ENCODE measurements at places on chromosomes 6 and 20.

DNA sequence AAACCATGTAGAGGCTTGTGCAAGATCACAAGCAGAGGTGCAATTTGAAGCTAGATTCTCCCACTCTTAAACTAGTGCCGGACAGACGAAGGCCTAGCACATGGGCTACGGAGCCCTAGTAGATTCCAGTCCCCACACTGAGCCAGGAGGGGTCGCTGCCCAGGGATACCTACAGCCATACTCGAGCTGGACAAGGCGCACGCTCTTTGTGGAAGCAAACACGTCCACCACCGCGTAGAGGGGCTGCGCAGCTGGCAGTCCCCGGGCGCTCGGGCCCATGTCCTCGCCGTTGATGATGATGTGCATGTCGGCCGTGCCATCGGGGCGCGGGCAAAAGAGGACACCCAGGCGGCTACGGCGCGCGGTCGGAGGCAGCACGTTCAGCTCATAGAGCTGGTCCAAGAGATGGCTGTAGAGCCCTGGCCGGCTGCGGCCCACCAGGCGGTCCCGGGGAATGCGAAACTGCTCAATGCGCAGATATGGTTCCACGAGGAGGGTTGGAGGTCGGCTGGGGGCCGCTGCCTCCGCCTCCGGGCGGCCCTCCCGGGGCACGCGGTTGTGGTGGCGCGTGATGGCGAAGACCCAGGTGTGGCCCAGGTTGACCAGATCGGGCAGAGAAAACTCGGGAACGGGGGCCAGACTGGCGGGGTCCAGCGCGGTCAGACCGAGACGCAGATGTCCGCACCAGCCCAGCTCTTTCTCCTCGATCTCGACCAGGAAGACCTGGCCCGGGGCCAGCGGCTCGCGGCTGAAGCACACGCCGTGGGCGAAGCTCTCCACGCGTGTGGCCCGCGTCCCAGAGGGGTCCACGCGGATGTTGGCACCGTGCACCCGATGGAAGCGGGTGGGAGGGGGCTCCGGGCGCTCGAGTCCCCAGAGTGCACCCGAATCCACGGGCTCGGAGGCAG, 677 bp downstream of the NEURL2 start:
- DNase-seq: peak; percentile 89

DNA sequence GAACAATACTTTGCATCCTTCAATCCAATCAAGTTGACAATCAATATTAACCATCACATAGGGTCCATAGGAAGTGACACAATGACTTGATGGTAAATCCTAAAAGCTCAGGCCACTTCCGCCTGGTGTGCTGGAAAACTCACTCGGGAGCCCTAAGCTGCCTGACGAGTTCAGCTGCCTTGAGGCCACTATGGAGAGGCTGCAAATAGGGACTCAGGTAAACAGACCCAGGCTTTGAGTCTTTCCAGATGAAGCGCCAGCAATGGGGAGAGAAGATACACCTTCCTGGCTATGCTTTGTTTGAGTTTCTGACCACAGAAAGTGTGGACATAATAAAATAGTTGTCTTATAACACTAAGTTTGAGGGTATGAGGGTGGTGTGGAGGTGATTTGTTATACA, 112.6 kb downstream of the GPR63 start:
- DNase-seq: no peak

- DNase-seq: peak; percentile 55
Measured at GRCh38 chr20:45450097-45450818, 19.3 kb upstream of the WFDC2 start.

- peak; percentile 44 for DNase-seq
Measured at GRCh38 chr6:34791164-34791700, 651 bp upstream of the BLTP3A start.

- DNase-seq: no peak
Measured at GRCh38 chr6:84685983-84686584, 78.3 kb downstream of the TBX18 start.

DNA sequence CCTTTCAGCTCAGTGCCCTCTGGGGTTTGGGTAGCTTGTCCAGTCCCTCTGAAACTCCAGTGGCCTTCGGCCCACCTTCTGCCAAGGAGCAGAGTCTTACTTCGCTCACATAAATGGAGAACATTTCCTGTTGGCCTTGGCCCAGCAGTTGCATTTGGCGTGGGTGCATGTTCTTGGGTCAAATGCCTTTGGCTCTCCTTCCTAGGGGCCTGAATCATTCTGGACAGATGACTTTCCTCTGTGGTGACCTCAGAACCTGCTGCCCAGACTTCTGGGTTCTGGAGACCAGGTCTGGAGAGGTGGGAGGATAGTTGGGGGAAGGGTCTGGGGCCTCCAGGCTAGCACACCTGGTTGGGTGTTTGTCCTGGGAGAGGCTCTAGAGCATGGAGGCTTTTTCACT, 29.3 kb downstream of the BCAS4 start:
- no peak for DNase-seq

DNA sequence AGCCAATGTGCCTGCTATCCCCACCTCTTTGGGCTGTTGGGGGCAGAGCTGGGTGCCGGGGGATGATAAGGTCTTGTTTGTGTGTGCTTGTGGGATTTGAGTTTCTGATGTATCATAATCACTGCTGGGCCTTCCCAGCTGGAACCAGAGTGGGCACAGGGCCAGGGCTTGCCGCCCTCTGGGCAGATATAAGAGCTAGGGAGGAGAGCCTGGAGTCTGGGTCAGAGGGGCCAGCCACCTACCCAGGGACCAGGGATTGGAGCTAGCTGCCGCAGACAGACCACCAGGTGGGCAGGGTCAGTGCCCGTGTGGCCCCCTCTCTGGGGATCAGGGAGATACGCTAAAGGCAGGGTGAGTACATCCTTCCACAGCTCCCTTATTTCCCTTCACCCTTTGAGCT, 3.1 kb upstream of the TLDC2 start:
- DNase-seq: no peak

- no peak for DNase-seq
Measured at GRCh38 chr6:49856282-49856681, 10.1 kb downstream of the CRISP1 start.

DNA sequence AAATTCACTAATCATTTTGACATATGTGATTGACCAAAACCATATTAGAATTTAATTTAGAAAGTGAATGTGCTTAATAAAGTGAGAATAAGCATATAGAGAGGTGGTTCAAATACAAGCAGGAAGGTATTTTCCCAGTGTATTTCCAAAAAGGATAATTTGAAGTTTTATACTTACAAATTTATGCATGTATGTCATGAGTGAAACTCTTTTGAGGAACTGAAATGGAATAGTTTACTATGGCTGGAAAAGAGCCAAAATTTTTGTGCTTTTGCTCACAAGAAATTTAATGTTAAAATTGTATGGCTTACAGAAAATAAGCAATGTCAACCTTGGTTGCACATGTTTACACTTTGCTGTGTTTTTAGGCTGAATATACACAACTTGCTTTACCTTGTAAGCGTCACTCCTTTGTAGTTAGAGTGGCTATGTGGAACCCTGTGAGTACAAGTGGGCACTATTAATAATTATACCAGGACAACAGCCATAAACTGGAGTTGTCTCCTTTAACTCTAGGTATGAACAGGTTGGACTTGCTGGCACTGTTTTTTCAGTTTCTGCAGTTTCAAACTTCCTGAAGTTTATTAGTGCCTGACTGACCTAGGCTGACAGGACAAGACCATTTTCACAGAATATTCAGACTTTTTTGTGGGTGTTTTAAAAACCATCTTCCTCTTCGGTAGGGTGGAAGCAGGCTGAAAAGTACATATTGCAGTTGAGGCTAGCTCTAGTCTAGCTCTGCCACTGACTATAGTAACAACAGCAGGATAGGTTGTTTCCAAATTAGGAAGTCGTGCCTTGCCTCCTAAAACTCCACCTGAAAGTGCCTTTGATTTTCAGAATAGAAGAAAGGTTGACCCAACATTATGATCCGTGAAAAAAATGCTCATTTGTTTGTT, 6.0 kb downstream of the AFDN start:
- no peak for DNase-seq

GRCh38 chr6:89371849-89372505, 19.5 kb upstream of the UBE2J1 start:
- DNase-seq: peak; percentile 44

GRCh38 chr6:37759221-37760144, 60.0 kb upstream of the ZFAND3 start:
- no peak for DNase-seq

- DNase-seq: no peak
Measured at GRCh38 chr6:108524528-108525248, 36.0 kb upstream of the FOXO3 start.

DNA sequence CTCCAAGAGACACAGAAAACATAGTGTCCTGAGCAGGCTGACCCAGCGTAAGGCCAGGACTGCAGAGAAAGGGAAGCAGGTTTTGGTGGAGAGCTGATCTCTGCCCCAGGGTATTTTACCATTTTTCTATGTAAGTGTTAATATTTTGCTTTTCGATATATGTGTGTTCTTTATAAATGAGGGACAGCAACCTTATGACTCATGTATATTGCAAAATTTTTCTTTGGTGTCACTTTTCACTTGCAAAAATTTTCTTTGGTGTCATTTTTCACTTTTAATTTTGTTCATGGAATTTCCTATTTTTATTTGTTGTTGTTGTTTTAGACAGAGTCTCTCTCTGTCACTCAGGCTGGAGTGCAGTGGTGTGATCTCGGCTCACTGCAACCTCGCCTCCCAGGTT, 34.6 kb upstream of the PXDC1 start:
- DNase-seq: no peak

DNA sequence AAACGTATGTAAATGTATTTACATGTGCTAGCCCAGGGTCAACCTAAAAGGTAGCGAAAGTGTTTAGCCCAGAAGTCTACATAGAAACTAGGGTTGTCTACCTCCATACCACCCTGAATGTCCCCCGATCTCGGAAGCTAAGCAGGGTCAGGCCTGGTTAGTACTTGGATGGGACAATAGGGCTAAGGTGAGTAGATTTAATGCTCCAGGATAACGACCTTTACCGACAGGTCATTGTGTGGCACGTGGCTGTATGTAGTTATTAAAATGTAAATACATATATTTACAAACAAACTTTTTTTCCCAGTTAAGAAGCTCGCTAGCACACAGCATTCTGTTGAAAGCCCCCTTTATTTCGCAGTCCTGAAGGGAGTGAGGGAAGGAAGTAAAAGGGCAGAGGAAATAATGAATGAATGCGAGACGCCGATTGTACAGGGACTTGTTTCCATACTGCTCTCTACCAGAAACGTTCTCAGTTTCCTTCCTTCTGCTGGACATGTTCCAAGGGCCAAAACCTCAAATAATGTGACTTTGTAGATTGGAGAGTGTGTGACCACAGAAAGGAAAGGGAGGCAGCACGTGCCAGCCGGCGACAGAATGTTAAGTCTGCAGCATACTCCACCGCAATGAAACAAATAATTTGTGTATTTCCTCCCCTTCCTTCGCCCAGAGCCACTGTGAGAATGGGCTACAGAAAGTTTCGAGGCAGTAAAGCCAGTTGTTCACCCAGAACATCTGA, 612 bp downstream of the ADAT2 start:
- peak; percentile 28 for DNase-seq

DNA sequence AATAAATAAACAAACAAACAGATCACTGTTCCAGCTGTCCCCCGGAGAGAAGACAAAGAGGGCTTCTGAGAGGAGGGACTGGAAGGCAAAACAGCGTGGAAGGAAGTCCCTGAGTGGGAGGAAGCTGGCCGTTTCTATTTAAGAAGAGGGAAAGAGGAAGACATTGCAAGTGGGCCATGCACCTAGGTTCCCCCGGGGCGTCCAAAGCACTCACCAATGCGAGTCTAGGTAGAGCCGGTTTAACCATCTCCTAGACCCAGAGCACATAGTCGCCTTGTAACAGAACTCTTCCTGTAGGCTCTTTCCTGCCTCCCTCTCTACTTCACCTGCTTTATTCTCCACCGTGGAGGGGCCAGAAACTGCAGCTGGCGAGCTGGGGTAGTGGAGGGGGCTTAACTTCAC, 158.4 kb downstream of the ZDHHC14 start:
- DNase-seq: no peak

GRCh38 chr6:118770835-118771234, 119.4 kb upstream of the CEP85L start:
- DNase-seq: no peak

- no peak for DNase-seq
Measured at GRCh38 chr20:4366076-4366475, 350.7 kb upstream of the RNF24 start.

DNA sequence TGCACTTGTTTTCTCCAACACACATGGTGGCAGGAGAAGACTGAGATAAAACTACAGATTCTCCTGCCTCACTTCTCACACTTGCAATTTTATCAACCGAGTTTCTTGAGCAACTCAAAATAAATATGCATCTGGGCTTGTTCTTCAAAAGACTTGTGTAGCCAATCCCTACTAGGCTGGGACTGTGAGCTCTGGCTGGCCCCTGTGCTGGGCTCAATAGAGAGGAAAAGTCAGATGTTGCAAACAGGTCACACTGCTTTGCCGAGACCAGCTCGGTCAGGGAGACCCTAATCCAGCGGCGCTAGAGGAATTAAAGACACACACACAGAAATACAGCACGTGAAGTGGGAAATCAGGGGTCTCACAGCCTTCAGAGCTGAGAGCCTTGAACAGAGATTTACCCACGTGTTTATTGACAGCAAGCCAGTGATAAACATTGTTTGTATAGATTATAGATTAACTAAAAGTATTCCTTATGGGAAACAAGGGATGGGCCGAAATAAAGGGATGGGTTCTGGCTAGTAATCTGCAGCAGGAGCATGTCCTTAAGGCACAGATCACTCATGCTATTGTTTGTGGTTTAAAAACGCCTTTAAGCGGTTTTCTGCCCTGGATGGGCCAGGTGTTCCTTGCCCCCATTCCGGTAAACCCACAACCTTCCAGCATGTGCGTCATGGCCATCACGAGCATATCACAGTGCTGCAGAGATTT, 32.7 kb downstream of the FAM50B start:
- DNase-seq: no peak

DNA sequence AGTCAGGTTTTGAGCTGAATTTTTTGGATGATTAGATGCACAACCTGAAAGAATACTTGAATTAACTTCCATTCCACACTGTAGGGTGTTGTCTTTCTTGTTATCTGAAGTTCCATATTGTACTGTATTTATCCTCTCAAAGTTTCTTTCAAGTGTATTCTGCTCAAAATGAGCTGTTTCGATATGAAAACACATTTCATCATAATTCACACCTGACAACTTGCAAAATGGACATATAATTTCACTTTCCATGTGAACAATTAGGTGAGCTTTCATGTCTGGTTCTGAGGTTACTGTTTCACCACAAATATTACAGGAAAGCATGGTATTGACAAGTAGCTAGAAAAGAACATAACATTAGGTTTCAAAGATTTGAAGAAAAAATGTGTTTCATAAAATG, 1.7 kb downstream of the ZUP1 start:
- DNase-seq: no peak

DNA sequence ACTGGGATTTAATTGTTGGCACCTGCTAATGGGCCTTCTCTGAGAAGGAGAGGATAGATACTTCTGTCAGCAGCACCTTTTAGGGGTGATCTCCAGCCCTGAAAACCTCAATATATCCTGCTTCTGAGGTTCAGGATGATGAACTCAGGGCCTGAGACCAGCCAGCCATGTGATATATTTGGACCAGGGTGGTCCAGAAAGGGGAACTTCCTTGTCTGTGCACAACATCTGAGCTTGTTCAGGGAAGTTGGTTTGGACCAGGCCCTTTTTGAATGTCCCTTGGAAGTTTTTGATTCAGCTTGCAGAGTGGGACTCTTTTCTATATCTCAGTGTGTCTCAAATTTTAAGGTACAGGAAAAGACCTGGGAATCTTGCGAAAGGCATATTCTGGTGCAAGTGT, 85.8 kb downstream of the GFRA4 start:
- DNase-seq: no peak

All from left kidney (tissue), 8 donors.